ENCODE measurements at places on chromosomes 5 and 9.

DNA sequence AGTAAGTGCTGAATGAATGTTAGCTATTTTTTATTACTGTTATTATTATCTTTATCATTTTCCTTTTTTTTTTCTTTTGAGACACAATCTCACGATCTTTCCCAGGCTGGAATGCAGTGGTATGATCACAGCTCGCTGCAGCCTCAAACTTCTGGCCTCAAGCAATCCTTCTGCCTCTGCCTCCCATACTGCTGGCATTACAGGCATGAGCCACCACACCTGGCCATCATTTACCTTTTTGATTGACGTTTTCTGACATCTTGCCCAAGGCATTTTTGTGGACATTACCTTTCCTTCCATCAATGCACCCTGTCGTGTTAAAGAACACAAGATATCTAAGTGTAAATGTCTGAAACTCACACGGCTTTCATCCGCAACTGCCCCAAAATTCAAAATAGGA lies 138.2 kb downstream of the GAS1 start:
- DNase-seq: no peak

- no peak for DNase-seq
These were observed 68.2 kb downstream of the THBS4 start for GRCh38 chr5:80103371-80103770.

- DNase-seq: no peak
These were observed 2.4 kb upstream of the MOB3B start for GRCh38 chr9:27532046-27532445.

GRCh38 chr5:93675460-93676450 lies 65.6 kb downstream of the POU5F2 start:
- DNase-seq: no peak

GRCh38 chr9:17488662-17489061 lies 90.2 kb upstream of the SH3GL2 start:
- no peak for DNase-seq

DNA sequence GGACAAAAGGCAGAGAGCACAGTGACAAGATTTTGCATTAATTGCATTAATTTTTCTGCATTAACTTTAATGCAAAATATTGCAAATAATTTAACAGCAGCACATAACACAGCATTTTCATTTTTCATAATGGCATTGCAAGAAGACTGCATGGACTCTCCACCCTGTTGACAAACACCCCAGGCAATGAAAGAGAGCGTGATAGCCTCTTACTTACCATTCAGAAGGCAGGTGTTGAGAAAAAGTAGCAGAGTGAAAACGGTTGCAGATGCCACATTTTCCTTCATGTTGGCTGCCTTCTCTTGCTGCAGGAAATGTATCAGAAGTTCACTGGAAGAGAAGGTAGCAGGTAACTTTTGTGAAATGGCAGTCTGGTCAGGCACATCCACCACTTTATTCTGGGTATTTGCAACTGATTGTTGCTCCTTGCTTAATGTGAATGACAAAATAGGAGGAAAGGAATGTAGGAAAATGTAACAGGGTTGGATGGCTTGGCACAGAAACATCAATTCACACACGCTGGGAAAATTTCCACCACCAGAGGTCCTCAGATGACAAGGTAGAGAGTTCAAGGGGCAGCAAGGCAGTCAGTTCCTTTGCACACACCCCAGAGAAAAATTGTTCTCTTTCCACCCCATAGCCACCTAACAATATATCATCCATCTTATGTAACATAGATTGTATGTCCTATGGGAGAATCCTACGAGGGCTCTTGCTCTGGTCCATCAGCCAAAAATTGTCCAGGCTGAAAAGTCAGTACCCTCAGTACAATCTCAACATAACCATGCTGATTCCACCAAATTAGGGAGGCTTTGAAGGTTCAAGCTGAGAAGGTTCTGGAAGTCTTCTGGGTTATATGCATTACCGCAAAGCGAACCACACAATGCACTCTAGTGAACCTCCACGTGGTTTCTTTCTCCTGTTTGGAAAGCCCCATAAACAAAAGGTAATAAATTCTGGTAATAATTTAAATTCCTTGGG lies 41.9 kb upstream of the AGXT2 start:
- peak; percentile 30 for DNase-seq

GRCh38 chr5:146034605-146035004 lies 70.8 kb downstream of the PLAC8L1 start:
- DNase-seq: no peak

DNA sequence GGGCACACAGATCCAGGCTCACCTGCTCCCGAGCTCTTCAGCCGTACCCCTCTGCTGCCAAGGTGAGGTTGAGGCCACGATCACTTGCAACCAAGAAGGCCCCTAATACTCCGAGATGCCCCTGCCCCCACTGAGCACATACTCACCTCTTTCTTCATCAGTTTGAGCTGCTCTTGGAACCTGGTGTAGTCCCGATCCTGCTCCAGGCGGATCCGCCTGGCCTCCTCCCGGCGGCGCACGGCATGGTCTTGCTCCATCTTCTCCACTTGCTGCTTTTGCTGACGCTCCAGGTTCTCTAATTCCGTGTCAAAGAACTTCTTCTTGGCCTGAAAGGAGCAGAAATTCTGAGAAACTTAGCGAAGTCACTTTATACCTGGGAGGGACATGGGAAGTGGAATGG lies 75.7 kb upstream of the FBXW11 start:
- DNase-seq: no peak

- DNase-seq: no peak
These were observed 52.3 kb upstream of the MYOT start for GRCh38 chr5:137815202-137815990.

DNA sequence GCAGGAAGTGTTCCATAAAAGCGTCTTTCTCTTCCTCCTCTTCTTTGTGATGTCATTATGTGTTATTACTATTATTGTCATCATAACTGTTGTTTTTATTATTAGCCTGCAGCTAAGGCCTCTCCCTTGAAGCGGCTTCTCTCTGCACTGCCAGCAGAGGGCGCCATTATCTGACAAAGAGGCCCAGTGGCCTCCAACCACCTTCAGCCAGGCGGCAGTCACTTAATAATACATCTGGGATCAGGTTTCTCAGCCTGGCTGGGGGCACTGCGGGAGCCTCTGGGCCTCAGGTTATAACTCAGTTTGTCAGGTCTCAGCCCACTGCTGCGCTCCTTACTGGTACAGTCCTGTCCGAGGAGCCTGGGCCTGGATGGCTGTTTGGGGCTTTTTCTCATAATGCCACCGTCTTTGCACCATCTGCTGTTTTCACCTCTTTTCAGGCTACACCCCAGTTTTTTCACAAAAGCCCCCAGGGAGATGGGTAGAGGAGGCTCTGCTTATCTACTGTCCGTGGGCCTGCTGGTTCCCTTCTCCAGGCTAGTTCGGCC lies 281.9 kb downstream of the NSG2 start:
- DNase-seq: peak; percentile 44

GRCh38 chr9:74277532-74277931 lies 219.6 kb upstream of the RORB start:
- no peak for DNase-seq

DNA sequence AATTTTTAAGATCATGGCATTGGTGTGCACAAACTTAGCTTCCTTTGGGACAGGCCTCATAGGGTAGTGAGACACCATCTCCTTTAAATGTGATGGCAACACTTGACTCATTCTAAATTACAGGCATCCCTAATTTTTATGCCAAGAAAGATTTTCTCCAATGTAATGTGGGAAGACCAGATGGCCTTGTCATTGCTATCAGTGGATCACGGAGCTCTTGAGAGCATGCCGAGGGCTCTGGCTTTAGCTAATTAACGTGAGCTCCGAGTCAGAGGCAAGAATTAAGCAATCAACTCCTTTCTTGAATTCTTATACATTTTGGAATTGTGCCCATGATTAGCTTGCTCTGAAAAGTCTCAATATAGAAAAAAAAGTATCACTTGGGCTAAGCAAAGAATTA lies 215.8 kb downstream of the LRRC70 start:
- DNase-seq: no peak

GRCh38 chr9:83290692-83291091 lies 227.8 kb upstream of the RASEF start:
- no peak for DNase-seq

GRCh38 chr5:172690258-172691075 lies 49.4 kb downstream of the NEURL1B start:
- DNase-seq: no peak

DNA sequence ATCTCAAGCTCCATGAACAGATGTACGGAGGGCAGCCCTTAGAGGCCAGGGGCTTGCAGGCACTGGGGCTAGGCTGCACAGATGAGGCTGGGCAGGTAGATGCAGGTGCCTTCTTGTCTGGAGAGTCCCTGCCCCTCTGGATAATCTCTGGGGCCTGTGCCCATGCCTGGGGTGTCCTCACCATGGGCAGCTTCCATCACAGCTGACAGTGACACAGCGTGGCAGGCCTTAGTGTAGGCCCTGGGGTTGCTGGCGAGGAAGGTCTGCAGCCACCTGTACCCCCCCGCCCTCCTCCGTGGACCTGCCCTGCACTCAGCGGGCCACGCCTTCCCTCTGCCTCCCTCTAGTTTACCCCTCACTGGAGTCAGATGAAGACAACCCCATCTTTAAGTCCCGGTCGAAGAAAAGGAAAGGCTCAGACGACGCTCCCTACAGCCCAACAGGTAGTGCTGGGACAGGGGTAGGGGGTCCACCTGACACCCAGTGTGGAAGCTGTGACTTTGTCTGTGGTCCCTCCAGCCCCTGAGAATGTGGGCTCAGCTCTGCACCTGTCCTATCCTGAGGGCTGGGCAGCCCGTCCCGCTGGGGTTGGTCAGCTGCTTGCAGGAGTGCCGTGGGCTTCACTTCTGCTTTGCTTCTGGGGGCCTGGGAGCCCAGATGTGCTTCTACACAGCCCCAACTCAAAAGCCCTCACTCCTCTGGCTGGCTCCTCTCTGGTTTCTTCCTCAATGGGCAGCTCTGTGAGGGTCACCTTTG lies 98.4 kb downstream of the PHF2 start:
- no peak for DNase-seq

DNA sequence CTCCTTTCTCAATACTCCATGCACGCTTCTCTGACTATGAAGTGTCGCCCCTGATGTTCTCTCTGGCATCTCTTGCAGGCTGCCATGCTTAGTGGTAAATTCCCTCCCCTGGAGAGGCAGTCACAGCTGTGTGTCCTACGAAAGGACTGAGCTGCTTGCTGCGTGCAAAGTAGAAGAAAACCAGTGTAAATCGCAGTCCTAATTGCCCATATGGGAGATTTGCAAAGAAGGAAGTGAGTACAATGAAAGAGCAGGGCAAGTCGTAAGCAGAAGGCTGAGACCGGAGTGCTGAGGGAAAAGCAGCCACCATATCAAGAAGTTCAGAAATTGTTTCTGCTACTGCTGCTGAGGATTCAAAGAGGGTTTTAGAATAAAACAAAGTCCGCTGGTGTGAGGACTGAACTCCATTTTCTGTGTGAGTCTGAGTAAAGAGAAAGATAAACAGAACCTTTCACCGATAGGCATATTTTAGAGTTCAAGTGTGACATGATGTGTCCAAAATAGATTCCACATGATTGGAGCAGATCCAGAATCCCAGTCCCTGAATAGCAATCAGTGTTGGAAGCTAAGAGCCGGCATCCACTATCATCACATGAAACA lies 507.8 kb upstream of the MPDZ start:
- DNase-seq: no peak

DNA sequence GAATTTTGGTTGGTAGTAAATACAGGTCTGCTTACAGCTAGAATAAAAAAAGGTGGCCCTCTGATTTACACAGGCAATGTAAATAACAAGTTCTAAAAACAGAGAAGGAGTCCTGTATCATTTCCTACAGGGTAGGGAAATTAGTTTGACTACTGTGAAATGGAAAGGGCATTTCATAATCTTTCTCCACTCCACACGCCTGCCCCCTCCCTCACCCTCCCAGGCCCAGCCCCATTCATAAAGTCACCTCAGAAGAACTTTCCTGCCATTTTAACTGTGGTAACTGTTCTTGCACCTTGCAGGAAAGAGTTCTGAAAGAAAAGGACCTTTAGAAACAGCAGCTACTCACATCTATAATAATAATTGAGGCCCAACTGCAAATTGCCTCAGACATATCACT lies 69.7 kb downstream of the MEF2C start:
- DNase-seq: no peak

DNA sequence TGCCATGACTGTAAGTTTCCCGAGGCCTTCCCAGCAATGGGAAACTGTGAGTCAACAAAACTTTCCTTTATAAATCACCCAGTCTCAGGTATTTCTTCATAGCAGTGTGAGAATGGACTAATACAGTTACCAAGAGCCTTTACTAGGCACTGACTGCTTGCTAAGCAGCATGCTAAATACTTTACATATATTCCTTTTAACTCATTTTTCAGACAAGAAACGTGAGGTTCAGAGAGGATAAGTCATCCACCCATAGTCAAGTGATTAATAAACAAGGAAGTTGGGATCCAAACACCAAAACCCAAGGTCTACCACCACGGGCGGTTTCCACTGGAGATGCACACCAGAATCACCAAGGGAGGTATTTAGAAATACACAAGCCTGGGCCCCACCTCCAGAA lies 50.8 kb downstream of the GABBR2 start:
- DNase-seq: no peak

DNA sequence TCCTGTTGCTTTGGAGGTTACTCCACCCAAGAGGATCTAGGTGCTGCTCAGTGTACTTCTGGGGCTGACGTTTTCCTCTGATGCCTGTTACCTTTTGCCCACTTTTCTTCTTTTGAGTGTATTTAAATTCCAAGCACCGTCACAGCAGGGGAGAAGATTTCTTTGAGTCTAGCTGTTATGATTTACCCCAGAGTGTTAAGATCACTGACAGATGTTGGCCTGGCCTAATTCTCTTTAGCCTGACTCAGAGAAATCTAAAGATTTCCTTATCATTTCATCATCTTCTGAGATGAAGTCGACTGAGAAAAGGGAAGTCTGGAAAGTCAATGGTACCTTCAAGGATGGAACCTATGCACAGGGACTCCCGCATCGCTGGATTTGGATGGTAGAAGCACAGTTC lies 191.5 kb downstream of the FBXL7 start:
- DNase-seq: no peak

GRCh38 chr9:127523312-127523851 lies 72.1 kb downstream of the LRSAM1 start:
- peak; percentile 70 for DNase-seq

DNA sequence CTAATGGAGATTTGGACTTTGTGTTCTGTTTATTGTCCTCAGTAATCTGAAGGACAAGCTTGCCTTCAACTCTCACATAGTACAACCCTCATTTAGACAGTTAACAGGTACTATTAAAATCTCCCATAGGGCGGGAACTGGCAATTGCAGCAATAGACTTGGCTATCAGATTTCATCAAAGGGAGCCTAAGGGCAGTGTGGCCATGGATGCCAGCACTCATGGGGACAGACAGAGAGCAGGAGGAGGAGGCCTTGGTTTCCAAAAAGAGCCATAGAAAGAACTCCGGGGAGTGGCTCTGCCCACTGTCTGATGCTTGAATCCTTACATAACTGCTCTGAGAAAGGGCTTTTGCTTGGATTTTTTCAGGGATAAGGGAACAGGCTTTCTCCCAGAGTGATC lies 6.8 kb downstream of the SLC36A1 start:
- DNase-seq: no peak

GRCh38 chr5:146788898-146789297 lies 89.7 kb downstream of the PPP2R2B start:
- no peak for DNase-seq
